ENCODE measurements at places on chromosomes 6 and 20. TPM values are rescaled to one million over a fixed set of nuclear protein-coding genes. Genes with fewer than 3 reads are reported as not detected.

DNA sequence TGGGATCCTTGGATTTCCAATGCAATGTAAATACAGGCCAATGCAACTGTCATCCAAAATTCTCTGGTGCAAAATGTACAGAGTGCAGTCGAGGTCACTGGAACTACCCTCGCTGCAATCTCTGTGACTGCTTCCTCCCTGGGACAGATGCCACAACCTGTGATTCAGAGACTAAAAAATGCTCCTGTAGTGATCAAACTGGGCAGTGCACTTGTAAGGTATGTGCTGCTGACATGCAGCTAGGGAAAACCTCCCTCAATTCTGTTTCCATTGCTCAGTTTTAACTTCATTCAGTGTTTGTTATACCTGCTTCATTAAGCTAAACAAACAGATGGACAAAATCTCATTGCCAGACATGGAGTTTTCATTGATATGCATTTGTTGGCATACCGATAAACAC is 397.1 kb downstream of the ARHGAP18 start:
- DNase-seq = no peak

GRCh38 chr6:89987830-89988229 is 93.6 kb downstream of the GJA10 start:
- no peak for DNase-seq

- DNase-seq = no peak
Observed at GRCh38 chr6:53647462-53648094, 18.0 kb downstream of the KLHL31 start.

TBXT gene
- not detected for total RNA-seq

DNA sequence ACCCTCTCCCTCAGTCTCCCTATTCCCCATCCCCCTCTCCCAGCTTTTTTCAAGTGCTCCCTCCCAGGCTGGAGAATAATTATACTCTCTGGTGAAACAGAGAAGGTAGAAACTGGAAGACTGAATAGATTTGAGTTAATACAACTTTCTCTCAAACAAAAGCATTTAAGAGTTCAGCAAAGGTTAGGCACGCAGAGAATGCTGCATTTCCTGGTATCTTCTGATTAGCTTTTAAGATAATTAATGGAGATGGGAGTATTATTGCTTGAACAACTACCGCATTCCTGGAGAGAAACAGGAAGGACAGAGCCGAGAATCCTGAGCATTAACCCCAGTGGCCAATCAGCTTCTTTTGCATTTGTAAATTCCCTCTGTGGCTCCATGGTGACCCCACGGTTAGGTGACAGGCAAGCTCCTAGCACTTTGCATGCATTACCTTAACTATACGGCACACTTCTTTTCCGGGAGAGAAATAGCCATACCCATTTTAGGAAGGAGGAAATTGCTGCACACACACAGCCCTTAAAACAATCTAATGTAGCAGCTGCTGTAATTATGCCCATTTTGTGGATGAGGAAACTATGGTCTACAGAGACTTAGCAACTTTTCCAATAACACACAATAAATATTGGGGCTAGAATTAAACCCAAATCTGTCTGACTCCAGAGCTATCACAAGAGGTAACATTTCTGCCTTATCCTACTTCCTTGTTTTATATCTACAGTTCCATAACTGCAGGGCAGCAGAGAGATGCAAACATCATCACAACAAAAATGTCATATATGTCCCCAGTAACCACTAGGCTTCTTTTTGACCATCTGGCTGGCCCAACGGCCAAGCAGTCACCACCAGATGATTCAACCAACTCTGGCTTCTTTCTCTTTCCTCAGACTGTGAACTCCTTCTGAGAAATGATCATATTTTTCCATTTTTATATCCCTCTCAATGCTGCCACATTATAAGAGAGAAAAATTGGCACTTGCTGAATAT is 169.9 kb downstream of the CD24 start:
- DNase-seq = no peak

GRCh38 chr20:52959125-52959524 is 13.0 kb upstream of the TSHZ2 start:
- no peak for DNase-seq

DNA sequence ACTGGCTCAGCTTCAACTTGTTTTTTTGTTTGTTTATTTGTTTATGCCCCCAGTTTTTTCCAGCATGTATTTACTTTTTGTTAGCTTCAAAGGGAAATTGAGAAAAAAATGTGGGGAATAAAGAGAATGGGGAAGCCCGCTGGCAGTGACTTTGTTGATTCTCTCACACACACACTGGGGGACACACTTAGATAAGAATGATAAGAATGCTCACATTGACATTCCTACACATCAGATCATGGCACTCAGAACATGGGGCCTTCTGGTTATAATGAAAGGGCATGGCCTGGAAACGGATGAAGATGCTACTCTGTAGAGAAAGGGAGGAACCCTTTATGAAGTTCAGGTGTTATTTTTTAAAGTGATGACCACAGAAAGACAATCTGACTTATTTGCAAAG is 15.6 kb upstream of the DAAM2 start:
- no peak for DNase-seq

KCNK5 gene
- total RNA-seq = 45.8 TPM

GRCh38 chr6:44004625-44005506 is 122.4 kb downstream of the MRPL14 start:
- DNase-seq = no peak

GRCh38 chr6:131654326-131654725 is 17.2 kb downstream of the ENPP3 start:
- no peak for DNase-seq

DNA sequence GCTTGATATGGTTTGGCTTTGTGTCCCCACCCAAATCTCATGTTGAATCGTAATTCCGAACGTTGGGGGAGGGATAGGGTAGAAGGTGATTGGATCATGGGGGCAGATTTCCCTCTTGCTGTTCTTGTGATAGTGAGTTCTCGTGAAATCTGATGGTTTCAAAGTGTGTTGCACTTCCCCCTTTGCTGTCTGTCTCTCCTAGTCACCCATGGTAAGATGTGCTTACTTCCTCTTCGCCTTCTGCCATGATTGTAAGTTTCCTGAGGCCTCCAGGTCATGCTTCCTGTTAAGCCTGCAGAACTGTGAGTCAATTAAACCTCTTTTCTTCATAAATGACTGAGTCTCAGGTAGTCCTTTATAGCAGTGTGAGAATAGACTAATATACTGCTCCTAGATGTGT is 19.9 kb downstream of the PFDN4 start:
- DNase-seq = no peak

LY6G6F gene
- 0.18 TPM for total RNA-seq

DNA sequence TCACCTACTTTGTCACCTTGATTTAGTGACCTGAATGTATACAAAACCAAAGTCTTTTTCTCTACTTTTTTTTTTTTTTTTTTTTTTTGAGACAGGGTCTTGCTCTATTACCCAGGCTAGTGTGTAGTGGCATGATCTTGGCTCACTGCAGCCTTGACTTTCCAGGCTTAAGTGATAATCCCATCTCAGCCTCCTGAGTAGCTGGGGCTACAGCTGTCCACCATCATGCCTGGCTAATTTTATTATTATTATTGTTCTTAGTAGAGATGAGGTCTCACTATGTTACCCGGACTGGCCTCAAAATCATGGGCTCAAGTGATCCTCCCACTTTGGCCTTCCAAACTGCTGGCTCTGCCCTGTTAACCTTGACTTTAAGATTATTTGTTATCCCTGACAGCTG is 37.5 kb downstream of the CRISP2 start:
- no peak for DNase-seq

CST7 gene
- not detected for total RNA-seq

HNF4A gene
- total RNA-seq = 0.11 TPM

Measured in K562 (cell line).